ENCODE measurements at places on chromosomes 6 and 20. TPM values are rescaled to one million over a fixed set of nuclear protein-coding genes. Genes with fewer than 3 reads are reported as not detected.

The RAET1E gene
- not detected for total RNA-seq

DNA sequence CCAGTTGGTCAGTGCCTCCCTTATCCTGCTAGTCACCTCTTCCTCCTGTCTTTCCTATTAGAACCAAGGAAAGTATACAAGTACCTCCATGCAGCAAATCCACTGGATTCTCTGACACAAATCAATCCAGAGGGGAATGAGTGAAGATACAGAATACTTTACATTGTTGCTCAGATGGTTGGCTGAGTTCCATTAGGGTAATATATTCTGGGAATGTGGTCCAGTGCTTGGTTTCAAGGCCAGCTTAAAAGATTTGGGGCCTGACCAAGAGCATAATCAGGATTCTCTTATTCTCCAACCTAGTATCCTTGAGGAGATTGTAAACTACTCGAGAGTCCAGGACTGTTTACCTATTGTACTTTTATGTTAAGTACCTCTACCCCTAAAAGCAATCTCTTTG, 23.0 kb downstream of the CARMIL1 start:
- no peak for DNase-seq

DNA sequence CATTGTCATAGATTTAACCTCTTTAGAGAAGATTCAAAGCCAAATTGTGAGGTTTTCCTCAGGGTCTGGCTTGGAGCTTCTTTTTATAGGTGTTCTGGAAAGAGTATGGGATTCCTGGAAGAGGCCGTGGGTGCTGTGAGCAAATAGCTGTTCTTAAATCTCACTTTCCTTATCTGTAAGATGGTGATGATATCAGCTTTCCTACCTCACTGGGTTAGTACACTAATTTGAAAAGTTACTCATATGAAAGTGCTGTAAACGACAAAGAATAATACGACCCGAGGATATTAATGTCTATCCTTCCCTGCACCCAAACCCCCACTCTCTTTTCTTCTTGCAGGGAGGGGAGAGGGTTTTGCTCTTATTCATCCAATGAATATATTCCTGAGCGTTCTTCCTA, 116.9 kb upstream of the ENPP5 start:
- no peak for DNase-seq

GRCh38 chr6:161053103-161053502, 61.5 kb downstream of the MAP3K4 start:
- DNase-seq: no peak

DNA sequence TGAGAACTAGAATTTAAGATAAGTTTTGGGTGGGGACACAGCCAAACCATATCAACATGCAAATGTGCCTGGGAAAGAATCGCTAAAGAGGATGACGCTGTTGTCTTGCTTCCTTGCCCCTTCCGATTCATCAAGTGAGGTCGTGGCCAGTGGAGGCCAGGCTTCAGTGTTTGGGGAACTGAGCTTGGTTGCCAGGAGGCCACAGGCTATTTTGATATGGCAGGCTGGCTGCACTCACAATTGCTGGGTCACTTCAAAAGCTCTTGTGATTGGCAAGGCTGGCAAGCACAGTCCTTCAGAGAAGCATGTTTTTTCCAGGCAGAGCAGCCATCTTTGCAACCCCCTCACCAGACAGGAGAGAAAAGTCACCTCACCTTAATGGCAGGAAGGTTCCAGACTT, 45.8 kb downstream of the SAMD5 start:
- DNase-seq: no peak
